Activated CD4-positive, alpha-beta T cell treated with anti-CD3 and anti-CD28 coated beads for 1 hour (primary cell): ENCODE measurements at places on chromosomes 1 and 21.

DNA sequence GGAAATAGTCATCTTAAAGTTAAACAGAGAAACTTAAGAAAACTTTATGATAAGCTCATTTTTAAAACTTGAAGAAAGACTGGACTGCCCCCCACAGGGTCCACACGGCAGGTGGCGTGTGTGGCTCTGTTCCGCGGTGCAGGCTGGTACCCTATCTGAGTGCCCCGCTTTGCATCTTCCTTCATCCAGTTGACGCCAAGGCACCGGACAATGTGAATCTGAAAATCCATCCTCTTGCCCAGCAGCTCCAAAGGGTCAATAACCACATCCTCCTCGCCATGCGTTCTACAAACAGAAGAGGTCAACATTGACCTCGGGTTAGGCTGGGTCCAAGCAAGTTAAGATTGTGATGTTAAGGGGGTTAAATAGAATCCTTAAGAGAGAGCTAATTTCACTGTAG lies 54.5 kb downstream of the SCCPDH start:
- DNase-seq = no peak

DNA sequence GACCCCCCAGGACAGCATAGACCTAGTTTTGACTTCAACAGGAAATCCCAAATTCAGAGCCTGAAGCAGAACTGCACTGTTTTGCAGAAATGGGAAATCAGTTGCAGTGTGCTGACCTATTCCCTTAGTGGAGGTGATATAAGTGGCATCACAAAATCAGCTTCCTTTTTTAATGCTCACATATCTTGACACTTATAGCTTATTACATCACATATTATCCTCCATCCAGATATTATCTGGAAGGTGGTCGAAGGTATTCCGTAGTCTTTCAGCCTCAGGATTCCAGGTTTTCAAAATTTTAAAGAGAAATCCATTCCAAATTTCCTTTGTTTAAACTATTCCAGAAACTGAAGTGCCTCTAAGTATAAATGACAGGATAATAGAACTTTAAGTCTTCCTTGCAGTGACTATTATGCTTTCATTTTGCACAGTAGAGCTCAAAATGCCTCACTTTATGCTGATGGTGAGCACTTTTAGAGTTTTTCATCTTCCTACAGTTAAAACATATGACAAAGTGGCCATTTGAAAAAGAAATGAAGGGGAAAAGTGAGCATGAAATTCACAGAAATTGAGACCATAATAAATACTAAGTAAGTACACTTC lies 106.4 kb upstream of the DPYD start:
- DNase-seq = no peak

- DNase-seq = no peak
Observed at GRCh38 chr1:238639861-238640260, 746.5 kb upstream of the CHRM3 start.

GRCh38 chr1:228345201-228345930 lies 61.3 kb downstream of the TRIM11 start:
- no peak for DNase-seq

- DNase-seq = no peak
Observed at GRCh38 chr1:160082487-160082886, 1.1 kb downstream of the KCNJ9 start.

- no peak for DNase-seq
Observed at GRCh38 chr1:200488375-200489165, 78.7 kb upstream of the ZNF281 start.

- DNase-seq = no peak
Observed at GRCh38 chr1:174080819-174081218, 58.7 kb upstream of the RC3H1 start.

- no peak for DNase-seq
Observed at GRCh38 chr1:155035936-155036335, 2.3 kb downstream of the DCST1 start.

DNA sequence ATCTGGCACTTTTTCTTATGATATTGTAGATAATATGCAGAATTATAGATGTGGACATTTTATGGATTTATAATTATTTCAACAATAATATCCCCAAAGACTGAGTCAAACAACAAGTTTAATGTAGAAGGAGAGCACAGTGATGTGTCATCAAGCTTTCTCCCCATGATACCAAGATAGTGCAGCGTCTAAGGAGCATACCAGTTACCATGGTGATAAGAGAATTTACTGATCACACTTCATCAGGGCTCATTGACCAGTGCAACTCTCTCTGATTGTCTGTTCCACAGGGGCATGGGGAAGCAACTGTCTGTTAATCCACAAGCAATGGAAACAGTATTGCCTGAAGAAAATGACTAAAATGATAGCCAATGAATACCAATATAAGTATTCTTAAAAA lies 209.6 kb upstream of the DPYD start:
- DNase-seq = no peak

DNA sequence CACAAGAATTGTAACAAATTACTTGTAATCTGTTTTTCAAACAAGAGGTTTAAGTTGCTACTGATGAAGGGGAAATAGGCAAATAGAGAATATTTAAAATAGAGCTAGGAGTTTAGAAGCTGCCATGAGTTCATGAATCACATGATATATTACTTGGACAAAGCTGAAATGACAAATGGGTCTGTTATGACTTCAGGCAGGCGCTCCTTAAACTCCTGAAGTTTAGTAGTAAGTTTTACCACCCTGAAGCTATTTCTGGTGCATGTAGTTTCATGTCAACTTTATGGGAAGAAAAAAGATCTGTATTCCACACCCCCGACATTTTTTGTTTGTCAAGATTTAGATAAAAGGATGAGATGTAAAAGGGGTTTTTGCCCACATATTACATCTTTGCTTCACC lies 58.5 kb downstream of the PLA2G4A start:
- DNase-seq = no peak

DNA sequence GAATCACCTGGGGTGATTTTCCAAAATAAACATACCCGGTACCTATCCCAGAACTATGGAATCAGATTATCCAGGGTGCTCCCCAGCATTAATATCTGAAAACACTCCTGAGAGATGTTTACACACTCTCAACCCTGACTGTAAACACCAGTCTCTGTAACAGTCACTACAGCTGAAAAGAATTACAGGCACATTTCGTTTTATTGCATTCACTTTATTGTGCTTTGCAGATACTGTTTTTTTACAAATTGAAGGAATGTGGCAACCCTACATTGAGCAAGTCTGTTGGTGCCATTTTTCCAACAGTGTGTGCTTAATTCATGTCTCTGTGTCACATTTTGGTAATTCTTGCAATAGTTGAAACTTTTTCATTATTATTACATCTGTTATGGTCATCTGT lies 31.8 kb downstream of the HSF2BP start:
- no peak for DNase-seq

DNA sequence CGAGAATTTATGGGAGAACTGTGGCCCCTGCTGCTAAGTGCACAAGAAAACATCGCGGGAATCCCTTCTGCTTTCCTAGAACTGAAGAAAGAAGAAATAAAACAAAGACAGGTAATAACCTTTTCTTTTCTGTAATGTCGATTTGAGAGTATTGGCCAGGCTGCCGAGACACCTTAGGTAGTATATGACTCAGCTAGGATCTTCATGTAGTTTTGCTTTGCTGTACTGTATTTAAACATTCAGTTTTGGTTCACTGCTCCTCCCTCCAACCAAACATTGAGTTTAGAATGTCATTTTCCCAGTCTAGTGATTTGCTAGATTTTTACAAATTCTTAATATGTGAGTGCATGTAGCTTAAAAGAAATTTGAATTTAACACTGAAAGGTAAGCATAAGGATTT lies 5.8 kb downstream of the SRRM1 start:
- DNase-seq = no peak

DNA sequence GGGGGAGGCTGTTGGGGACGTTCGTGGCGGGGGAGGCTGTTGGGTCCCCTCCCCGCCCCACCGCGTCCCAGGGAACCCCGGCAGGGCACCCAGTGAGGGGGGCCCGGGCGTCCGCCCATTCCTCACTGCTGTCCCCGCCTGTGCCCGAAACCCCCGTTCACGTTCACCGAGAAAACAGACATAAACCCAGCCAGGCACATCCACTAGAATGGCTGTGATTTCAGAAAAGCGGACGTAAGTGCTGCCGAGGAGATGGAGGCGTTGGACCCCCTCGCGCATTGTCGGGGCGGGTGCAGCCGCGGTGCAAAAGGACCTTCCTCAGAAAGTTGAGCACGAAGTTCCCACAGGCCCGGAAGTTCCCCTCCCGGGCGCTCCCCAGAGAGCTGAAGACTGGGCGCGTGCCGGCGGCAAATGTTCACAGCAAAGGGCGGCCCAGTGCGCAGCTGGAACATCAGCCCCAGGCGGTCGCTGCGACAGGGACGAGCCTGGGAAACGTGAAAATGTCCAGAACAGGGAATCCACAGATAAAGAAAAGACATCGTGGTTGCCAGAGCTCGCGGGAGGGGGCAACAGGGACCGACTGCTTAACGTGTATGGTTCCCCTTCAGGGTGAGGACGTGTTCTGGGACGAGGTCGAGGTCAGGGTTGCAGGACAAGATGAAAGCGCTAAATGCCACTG lies 18.5 kb upstream of the SAMD11 start:
- no peak for DNase-seq

GRCh38 chr1:201516511-201517127 lies 9.7 kb upstream of the CSRP1 start:
- DNase-seq = no peak

DNA sequence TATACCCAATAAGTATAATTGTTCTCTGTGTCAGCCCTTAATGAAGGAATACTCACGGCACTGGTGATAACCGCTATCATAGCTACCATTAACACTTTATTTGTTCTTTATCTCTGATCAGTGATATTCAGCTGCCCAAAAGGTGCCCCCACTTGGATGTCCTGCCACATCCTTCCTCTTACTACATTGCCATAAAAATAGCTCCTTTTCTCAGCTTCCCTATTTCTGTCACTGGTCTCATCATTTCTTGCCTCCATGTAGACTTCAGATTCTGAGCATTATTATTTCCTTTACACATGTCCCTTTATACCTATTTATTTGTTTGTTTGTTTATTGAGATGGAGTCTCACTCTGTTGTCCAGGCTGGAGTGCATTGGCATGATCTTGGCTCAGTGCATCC lies 2.7 kb upstream of the RAB29 start:
- DNase-seq = no peak

GRCh38 chr21:25456672-25457071 lies 150.6 kb downstream of the MRPL39 start:
- no peak for DNase-seq

GRCh38 chr1:119632841-119633240 lies 15.2 kb downstream of the ZNF697 start:
- DNase-seq = no peak

- DNase-seq = no peak
Observed at GRCh38 chr1:230681599-230681998, 32.3 kb downstream of the AGT start.

- DNase-seq = no peak
Observed at GRCh38 chr1:194952171-194952570, 1656.1 kb downstream of the KCNT2 start.

GRCh38 chr1:113401067-113401466 lies 10.8 kb downstream of the MAGI3 start:
- no peak for DNase-seq

DNA sequence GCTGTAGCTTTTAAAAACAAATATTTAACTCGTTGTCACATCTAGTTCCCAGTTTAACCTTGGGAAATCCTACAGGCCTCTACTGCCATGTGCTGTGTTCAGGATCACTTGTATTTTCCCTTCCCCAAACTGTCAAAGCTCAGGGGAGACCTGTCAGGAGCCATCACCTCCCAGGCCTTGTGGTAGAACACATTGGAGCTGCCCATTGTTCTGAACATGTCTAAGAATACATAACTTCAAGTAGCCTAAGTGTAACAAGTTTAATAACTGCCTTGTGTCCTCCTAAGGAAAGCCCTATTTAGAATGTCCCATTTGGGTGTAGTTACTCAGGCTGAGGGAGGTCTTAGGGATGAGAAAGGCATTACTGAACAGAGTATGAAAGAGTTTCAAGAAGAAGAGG lies 28.6 kb upstream of the PIGC start:
- no peak for DNase-seq

DNA sequence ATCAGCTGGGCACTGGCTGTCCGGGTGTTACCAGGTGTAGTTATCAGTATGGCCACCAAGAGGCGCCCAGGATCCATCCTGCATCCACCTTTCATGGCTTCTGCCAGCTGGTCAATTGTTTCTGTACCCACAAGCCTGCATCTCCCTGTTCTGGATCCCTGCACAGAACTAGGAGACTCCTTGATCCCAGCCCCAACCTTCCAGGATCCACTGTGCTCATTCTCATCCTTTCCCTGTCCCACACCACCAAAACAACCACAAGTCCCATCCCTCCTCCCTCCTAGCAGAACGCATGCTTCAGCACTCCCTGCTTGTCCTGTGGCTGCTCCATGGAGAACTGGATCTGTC lies 27.2 kb upstream of the FOXE3 start:
- peak; percentile 12 for DNase-seq

DNA sequence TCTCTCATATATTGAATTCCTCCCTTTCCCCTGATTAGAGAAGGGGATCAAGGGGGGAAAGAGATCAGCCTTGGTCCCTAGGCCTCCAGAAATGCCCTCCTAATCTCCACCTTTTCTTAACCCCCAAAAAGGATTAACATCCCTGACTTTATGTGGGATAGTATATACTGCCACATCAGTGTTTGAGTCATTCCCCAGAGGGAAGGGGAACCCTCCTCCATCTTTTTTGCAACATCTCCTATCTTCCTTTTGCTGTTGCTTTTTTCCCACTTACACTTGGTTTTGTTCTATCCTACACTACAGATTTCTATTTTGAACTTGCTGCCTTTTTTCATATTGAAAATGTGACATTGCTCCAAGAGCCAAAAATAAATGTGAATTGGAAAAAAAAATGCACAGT lies 65.4 kb upstream of the PODN start:
- DNase-seq = no peak

DNA sequence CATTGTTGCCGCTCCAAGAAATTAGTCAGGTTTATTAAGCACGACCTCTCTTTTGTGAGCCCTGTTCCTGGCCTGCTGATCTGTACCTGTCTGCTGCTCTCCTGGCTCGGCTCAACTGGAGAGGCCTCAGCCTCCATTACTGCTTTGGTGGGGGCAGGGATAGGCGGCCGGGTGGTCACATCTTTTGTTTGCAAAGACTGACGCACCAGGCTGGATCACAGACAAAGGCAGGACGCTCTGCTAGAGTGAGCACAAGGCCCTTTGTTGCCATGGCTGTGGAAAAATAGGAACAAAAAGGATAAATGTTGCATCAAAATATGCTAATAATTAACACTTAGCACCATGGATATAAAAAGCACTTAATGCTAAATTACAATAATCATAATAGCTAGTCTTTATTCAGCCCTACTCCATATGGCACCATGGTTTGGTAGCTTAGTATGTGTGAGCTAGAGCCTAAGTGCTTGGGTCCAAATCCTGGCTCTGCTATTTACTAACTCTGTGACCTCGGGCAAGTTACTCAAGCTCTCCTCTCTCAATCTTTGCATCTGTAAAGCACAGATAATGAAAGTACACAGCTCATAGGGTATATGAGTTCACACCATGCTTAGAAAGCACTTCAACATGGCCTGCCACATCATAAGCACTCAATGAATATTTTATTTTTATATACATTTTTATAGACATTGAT lies 28.9 kb upstream of the HPDL start:
- no peak for DNase-seq
